ENCODE measurements at places on chromosomes 3 and 15. TPM values are rescaled to one million over a fixed set of nuclear protein-coding genes. Genes with fewer than 3 reads are reported as not detected.

Gene KNG1
- not detected for total RNA-seq

DNA sequence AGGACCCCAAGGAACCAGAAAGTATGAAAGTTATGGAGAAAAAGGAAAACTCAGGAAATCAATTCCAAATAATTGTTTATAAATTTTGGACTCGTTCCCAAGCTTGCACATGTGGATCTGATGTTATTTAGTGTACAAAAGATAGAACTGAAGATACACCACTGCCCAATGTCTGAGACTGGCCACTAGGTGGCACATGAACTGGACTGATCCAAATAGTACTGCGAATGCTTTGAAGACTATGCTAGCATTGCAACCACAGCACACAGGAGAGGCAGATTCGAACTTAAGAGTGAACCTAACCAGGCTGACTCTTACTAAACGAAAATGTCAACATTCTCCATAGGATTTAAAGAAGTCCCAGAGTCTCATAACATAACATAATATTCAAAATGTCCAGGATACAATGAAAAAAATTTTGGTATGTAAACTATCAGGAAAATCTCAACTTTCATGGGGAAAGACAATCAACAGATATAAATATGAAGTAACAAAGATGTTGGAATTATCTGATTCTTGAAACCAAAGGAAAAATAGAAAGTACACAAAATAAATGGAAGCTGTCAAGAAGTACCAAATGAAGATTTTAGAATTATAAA, 596.7 kb downstream of the FGF12 start:
- no peaks in the 10 kb centered on the region for H3K27me3 ChIP-seq
- no peak overlapping the region for H3K4me3 ChIP-seq
- no peaks in the 10 kb centered on the region for H3K36me3 ChIP-seq
- no peak overlapping the region for H3K27ac ChIP-seq
- peak; percentile 36 for DNase-seq
- H3K4me1 ChIP-seq, result no peaks in the 10 kb centered on the region

DNA sequence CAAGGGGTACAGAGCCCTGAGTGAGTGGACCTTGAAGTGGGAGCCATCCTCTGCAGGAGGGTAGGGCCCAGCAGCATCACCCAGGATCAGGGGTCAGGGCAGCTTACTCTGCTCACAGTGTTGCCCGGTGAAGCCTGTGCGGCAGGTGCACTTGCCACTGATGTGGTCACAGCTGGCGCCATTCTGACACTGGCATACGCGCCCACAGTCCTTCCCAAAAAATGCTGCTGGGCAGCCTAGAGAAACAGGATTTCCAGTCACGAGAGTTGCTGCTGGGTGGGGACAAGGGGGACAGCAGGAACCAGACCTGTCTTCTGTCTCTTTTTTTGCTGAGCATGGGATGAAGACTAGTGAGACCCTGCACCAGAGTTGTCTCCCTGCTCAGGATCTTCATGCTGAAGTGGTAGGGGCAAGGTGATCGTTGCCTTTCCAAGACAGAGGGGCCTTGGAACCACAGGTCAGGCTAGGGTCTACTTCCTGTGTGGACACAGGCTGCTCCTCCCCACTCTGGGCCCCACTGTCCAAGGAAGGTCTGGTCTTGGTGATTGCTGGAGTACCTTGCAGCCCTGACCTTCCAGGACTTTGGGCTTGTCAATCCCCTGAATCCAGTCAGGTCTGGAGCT, 46.9 kb downstream of the RAB11A start:
- peaks cover 13% of the 10 kb centered on the region for H3K4me1 ChIP-seq
- peaks cover 29% of the 10 kb centered on the region for H3K36me3 ChIP-seq
- H3K27ac ChIP-seq, result no peak overlapping the region
- no peaks in the 10 kb centered on the region for H3K27me3 ChIP-seq
- no peak overlapping the region for H3K4me3 ChIP-seq

Gene PEX5L
- 2.4 TPM for total RNA-seq

- no peak overlapping the region for H3K4me3 ChIP-seq
- no peak for DNase-seq
- H3K4me1 ChIP-seq, result no peaks in the 10 kb centered on the region
- H3K27ac ChIP-seq, result no peak overlapping the region
- H3K27me3 ChIP-seq, result no peaks in the 10 kb centered on the region
These were observed 42.1 kb downstream of the IQCH start for GRCh38 chr15:67296684-67297083.
